Activated CD8-positive, alpha-beta T cell treated with anti-CD3 and anti-CD28 coated beads for 36 hours (primary cell): ENCODE measurements at places on chromosomes 12 and 14. TPM values are rescaled to one million over a fixed set of nuclear protein-coding genes. Genes with fewer than 3 reads are reported as not detected.

DNA sequence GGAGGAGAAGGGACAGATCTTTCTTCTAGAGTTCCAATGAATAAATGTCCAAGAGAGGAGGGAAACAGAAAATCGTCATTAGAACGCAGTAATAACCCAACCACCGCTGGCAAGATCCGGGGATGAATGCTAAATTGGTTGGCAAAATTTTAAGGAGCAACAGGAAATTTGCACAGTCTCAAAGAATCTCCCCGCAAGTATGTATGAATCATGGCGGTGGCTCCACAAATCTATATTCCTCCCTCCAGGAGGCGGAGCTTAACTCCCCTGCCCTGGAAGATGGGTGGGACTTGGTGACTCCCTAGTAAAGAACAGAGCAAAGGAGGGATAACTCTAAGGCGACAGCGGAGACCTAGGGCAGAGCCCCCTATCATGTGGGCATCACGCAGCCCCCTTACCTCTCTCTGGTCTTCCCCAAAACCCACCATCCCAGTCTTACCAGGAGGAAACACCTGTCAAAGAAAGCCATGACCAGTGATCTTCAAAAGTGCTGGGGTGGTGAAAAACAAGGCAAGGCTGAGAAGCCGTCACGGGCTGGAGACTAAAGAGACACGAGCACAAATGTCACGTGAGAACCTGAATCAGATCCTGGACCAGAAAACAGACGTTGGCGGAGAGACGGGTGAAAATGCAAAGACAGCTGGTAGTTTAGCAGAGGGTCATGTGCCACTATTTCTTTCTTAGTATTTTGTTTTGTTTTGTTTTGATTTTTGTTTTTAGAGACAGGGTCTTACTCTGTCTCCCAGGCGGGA lies 125.8 kb downstream of the NCOR2 start:
- peaks cover 7% of the 10 kb centered on the region for H3K36me3 ChIP-seq
- peak overlapping the region; percentile 36 for H3K27ac ChIP-seq
- H3K4me1 ChIP-seq = no peaks in the 10 kb centered on the region
- no peak overlapping the region for H3K4me3 ChIP-seq
- no peaks in the 10 kb centered on the region for H3K27me3 ChIP-seq

The COX8C gene
- not detected for total RNA-seq

- H3K36me3 ChIP-seq = peaks cover 7% of the 10 kb centered on the region
- no peak overlapping the region for H3K27ac ChIP-seq
- DNase-seq = peak; percentile 16
- H3K4me1 ChIP-seq = peaks cover 16% of the 10 kb centered on the region
- no peak overlapping the region for H3K4me3 ChIP-seq
- no peaks in the 10 kb centered on the region for H3K27me3 ChIP-seq
These were observed 58.0 kb downstream of the PAPLN start for GRCh38 chr14:73295198-73295796.

DNA sequence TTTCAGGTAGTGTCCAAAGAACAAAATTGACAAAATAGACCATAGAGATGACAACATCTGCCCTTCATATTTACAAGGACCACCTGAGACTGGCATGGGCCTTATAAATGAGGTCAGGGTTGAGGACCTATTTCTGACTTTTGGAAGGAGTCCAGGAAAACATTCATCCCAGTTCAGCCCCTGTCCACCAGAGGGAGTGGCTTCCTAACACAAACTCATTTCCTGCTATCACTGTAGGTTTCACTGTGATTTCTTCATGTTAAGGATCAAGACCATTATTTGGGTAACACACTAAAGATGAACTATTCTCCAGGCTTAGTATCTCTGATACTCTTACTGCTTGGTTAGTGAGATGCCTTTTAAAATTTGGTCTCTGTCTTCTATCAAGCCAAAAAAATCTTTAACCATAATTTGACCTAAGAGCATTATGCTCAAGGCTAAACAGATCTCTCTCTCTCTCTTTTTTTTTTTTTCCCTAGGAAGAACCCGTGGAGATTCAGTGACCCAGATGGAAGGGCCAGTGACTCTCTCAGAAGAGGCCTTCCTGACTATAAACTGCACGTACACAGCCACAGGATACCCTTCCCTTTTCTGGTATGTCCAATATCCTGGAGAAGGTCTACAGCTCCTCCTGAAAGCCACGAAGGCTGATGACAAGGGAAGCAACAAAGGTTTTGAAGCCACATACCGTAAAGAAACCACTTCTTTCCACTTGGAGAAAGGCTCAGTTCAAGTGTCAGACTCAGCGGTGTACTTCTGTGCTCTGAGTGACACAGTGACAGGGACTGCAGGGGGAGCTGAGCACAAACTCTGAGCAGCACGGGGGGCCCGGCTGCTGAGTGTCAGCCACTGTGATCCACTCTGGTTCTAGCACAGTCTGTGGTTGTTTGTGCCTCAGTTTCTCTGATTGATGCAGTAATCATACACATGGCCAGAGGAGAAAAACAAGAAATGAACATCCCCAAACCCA lies 267.6 kb upstream of the OR4E1 start:
- H3K4me1 ChIP-seq = peaks cover 25% of the 10 kb centered on the region

DNA sequence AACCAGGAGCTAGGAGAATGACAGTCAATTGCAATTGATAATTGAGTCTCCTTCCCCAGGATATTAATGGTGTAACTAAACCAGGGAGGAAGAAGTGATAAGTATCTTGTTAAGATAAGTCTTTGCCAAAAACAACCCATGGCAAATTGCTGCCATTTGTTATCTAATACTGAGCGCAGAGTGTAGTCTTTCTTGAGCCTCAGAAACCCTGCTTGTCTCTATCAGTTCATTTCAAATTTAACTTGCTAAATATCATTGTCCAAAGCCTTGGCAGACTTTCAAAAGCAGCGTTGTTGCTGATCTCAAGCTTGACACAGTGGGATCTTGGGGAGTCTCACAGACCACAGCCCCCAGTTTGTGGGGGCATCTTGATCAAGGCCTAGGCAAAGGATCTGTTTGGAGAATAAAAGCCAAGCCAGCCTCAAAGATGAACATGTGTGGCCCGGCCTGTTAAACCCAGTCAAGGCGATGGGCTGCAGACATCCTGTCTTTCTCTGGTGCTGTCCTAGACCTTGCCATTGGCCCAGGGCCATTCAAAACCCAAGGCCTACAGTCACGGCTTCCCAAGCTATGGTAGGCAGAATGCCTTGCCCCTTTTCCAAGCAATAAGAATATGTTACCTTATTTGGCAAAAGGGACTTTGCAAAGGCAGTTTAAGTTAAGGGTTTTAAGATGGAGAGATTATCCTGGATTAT lies 164.2 kb downstream of the CHST11 start:
- H3K4me3 ChIP-seq = no peak overlapping the region
- peaks cover 2% of the 10 kb centered on the region for H3K36me3 ChIP-seq
- DNase-seq = no peak
- no peak overlapping the region for H3K27ac ChIP-seq

DNA sequence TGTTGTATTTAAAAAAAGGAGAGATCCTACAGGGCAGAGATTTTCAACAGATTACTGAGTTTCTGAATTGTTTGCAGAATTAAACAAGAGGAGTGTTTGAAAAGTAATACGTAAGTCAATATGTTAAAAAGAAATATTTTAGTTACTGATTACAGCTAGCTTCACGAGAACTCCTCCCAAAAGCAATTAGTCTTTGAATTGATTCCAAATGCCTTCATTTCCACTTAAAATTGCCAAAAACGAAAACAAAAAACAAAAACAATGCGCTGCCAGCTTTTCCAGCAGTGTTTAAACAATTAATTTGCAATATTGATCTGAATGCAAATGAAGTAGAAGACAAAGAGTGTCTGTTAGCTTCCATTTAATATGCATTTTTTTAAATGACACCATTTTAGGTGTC lies 310.0 kb downstream of the IPO8 start:
- no peaks in the 10 kb centered on the region for H3K4me1 ChIP-seq
- H3K4me3 ChIP-seq = no peak overlapping the region
- DNase-seq = no peak
- H3K27me3 ChIP-seq = no peaks in the 10 kb centered on the region
- H3K36me3 ChIP-seq = no peaks in the 10 kb centered on the region

The CLEC4C gene
- not detected for total RNA-seq

GRCh38 chr14:23416801-23417200 lies 8.7 kb upstream of the MYH6 start:
- peaks cover 5% of the 10 kb centered on the region for H3K27me3 ChIP-seq
- H3K27ac ChIP-seq = no peak overlapping the region
- H3K36me3 ChIP-seq = no peaks in the 10 kb centered on the region
- no peak overlapping the region for H3K4me3 ChIP-seq
- no peak for DNase-seq

DNA sequence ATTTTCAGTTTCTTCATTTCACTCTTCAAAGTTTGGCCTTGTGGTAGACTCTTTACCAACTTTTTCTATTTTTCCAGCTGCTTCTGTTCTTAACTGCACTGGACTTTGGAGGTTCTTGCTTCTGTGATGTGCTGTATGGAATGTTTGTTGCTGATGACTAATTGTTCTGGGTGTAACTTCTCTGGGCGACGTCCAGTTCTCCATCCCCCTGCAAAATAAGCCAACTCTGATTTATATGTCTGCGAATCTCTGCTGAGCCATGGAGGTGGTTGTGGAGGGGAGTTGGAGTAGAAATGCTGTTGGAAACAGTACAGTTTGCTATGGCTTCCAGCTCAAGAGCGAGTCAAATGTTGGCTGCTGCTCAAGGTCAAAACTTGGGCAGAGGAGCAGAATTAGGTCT lies 113.9 kb upstream of the DYRK2 start:
- no peaks in the 10 kb centered on the region for H3K27me3 ChIP-seq
- H3K36me3 ChIP-seq = no peaks in the 10 kb centered on the region
- peaks cover 4% of the 10 kb centered on the region for H3K4me1 ChIP-seq
- no peak for DNase-seq

DNA sequence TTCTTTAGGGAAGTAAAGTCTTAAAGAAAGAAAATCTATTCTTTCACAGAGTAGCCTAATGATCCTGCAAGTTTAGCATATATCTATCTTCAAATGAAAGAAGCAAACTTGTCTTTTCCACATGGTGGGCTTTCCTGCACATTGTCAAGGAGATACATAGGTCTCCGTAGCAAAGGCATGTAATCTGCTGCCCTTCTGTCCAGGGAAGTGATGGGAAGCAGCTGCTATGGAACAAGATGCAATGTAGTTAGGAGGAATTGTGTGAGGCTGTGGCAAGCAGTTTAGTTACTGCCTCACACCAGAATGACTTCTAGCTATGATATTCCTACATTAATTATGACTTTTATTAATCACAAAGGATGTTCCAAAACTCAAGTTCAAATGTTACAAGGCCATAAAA lies 174.4 kb downstream of the PDZRN4 start:
- H3K27ac ChIP-seq = no peak overlapping the region
- DNase-seq = no peak
- no peaks in the 10 kb centered on the region for H3K36me3 ChIP-seq
- H3K4me1 ChIP-seq = no peaks in the 10 kb centered on the region

GRCh38 chr14:21924479-21924878 lies 250.9 kb upstream of the OR4E1 start:
- H3K4me1 ChIP-seq = peaks cover 44% of the 10 kb centered on the region
- H3K4me3 ChIP-seq = peak overlapping the region; percentile 36
- DNase-seq = peak; percentile 78
- H3K27ac ChIP-seq = peak overlapping the region; percentile 94
- no peaks in the 10 kb centered on the region for H3K27me3 ChIP-seq

GRCh38 chr14:102565331-102565887 lies 27.0 kb upstream of the RCOR1 start:
- H3K27me3 ChIP-seq = no peaks in the 10 kb centered on the region
- no peak overlapping the region for H3K4me3 ChIP-seq
- no peaks in the 10 kb centered on the region for H3K36me3 ChIP-seq
- no peak for DNase-seq
- no peak overlapping the region for H3K27ac ChIP-seq
